ENCODE measurements at places on chromosomes 11 and 22. TPM values are rescaled to one million over a fixed set of nuclear protein-coding genes. Genes with fewer than 3 reads are reported as not detected.

The DCHS1 gene
- total RNA-seq, result 0.74 TPM

The TMEM191C gene
- not detected for total RNA-seq

The CRYBA4 gene
- not detected for total RNA-seq

The FAM227A gene
- total RNA-seq, result 0.80 TPM

The YPEL4 gene
- not detected for total RNA-seq

The JAML gene
- total RNA-seq, result not detected

The KIAA0930 gene
- 89.0 TPM for total RNA-seq

The EMID1 gene
- 9.0 TPM for total RNA-seq

The SYTL2 gene
- total RNA-seq, result 59.4 TPM

The SEZ6L gene
- total RNA-seq, result not detected

The CCDC87 gene
- not detected for total RNA-seq

The RCE1 gene
- 24.2 TPM for total RNA-seq

The XKR3 gene
- total RNA-seq, result not detected

The ABTB2 gene
- 9.3 TPM for total RNA-seq

The MMP27 gene
- not detected for total RNA-seq

The FAM180B gene
- not detected for total RNA-seq

The CARD18 gene
- total RNA-seq, result 0.80 TPM

The MS4A3 gene
- not detected for total RNA-seq

The EFCAB6 gene
- total RNA-seq, result 3.1 TPM

The PLA2G3 gene
- total RNA-seq, result 0.80 TPM

The TMEM191B gene
- total RNA-seq, result 27.4 TPM

The INPP5J gene
- total RNA-seq, result 1.3 TPM

The SPON1 gene
- 0.09 TPM for total RNA-seq

The ELFN2 gene
- total RNA-seq, result 2.0 TPM

The APOL5 gene
- total RNA-seq, result 0.69 TPM

The NEFH gene
- not detected for total RNA-seq

The ANO1 gene
- total RNA-seq, result 0.86 TPM

The MMP8 gene
- total RNA-seq, result not detected

The TRIM66 gene
- 3.7 TPM for total RNA-seq

The FKBP2 gene
- total RNA-seq, result 18.8 TPM

The AIFM3 gene
- 2.0 TPM for total RNA-seq

The TBRG1 gene
- total RNA-seq, result 29.3 TPM

The PATE4 gene
- not detected for total RNA-seq

The ZNF214 gene
- 1.8 TPM for total RNA-seq

The KRTAP5-5 gene
- not detected for total RNA-seq

The WNT7B gene
- total RNA-seq, result 15.7 TPM

The DDX25 gene
- 0.74 TPM for total RNA-seq

The ANGPTL5 gene
- not detected for total RNA-seq

The TOM1 gene
- 25.8 TPM for total RNA-seq

The CNIH2 gene
- total RNA-seq, result 0.98 TPM

The MAPK8IP2 gene
- 3.7 TPM for total RNA-seq

The ALX4 gene
- total RNA-seq, result 0.39 TPM

The SCGB1A1 gene
- not detected for total RNA-seq

The PUS3 gene
- total RNA-seq, result 20.2 TPM

Measured in Daoy (cell line).